ENCODE measurements at places on chromosomes 2 and 18.

GRCh38 chr2:44740678-44741077, 200.8 kb upstream of the SIX3 start:
- DNase-seq = no peak

DNA sequence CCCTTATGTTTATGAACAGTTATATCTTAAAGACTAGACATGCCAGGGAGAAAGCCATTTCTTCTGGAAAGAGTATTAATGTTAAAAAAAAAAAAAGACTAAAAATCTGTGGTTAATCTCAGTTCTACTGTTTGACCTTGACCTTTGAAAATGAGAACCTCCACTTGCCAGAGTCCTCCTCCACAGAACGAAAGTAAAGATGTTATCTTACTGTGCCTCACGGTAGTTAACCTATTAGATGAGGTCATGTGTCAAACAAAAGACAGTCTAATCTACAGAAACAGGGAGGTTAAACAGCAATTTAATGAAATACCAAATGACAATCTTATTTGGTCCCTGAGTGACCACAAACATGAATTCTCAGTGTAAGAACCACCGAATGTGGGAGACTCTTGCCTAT, 51.2 kb downstream of the SLC14A2 start:
- DNase-seq = no peak

GRCh38 chr2:44954889-44955592, 13.5 kb downstream of the SIX3 start:
- no peak for DNase-seq

GRCh38 chr2:225073198-225073597, 30.9 kb upstream of the DOCK10 start:
- DNase-seq = no peak

GRCh38 chr2:68834737-68835376, 36.3 kb downstream of the BMP10 start:
- no peak for DNase-seq

DNA sequence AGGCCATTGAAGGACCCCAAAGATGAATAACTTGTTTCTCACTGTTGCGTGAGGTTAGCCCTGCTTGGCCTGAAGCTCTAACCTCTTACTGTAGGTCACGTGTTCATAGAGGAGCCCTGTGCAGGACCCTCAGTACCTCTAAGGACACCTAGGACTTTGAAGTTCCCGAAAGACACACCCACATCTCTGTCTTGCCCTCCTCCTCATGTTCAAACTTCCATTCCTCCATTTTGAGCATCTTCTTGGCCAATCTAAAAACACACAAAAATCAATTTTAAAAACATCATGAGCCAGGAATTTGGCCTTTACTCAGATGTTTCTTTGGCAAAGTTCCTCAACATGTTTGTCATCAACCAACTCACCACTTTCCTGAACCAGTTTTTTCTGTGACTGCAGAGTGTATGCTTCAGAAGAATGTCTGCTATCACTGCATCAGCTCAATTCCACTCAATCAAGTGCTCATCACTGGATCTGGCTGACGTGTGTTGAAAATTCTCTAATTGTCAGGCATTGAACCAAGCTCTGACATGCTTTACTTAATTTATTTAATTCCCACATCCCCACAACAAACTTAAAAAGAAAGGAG, 101.6 kb downstream of the AP1S3 start:
- no peak for DNase-seq

DNA sequence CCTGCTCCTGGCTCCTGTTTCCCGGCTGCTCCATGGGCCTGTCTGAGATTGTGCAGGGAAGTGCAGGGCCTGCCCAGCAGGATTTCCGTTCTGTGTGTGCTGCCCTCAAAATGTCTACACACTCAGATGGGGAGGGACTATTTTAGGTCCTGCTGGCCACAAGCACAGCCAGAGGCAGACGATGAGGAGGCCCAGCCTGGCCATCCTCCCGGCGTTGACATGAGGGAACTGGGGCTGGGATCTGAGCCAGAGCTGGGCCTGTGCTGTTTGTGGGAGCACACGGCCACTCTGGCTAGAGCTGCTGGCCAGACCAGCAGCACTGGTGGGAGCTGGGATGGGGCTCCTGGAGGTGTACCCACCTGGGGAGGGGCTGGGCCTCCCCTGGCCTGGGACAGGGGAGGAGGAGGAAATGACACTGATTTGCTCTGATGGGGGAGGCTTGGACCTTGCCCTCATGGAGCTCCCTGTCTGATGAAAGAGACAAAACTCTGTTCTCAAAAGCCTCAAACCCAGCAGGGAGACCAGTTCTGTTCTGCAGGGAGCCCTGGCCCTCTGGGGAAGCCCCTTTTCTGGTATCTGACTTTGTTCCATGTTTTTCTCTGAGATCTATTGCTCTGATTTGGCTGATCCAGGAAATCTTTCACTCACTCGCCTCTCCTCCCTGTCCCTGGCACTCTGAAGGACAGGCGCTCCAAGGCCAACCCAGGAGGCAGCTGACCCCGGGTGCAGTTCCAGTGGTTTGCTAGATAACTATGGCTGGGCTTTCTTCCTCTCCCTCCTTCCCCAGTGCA, 161.8 kb downstream of the DYSF start:
- DNase-seq = peak; percentile 83

GRCh38 chr2:240914645-240915525, 8.7 kb downstream of the CROCC2 start:
- no peak for DNase-seq

- peak; percentile 45 for DNase-seq
Observed at GRCh38 chr18:59783138-59783537, 85.9 kb upstream of the CCBE1 start.

GRCh38 chr2:54029721-54030395, 59.1 kb upstream of the PSME4 start:
- DNase-seq = no peak

- no peak for DNase-seq
Observed at GRCh38 chr18:75314606-75315005, 104.0 kb downstream of the TSHZ1 start.

DNA sequence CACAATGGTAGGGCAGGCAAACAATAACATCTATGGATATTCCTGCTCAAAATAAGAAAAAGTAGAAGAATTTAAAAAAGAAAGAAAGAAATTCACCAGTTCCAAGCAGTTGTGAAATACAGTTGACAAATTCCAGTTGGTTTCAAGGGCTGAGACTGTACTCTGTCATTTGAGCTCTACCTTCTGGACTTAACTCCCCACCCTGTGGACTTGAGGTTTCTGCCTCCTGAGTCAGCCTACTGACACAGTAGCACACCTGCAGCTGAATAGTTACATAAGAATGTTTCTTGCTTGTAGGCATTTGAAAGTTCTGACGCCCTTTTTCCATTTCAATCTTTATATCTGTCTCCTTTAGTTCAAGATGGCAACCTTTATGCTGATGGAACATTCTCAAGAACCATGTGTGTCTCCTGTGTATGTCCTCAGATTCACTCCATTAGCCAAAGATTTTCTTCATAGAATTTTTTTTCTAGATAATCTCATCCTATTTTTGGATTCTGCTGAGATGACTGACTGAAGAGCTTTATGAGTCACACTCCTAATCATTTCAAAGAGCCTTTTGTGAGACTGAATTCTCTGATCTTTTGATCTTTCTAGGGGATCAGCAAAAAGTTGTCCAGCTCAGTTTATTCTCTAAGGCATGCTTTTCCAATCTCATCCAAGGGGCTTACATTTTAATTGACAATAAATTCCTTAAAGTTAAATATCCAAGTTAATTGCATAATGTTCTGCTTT, 19.1 kb downstream of the NETO1 start:
- DNase-seq = no peak

DNA sequence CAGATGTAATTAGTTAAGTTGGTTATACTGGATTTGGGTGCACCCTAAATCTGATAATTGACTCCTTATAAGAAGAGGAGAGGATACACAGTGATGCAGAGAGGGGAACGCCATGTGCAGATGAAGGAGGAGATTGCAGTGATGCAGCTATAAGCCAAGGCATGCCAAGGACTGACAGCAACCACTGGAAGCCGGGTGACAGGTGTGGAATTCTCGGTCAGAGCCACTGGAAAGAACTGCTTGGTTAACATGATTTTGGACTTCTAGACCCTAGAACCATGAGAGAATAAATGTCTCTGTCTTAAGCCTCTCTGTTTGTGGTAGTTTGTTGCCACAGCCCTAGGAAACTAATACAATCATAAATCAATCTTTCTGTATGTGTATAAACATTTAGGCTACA, 403.3 kb upstream of the CDH20 start:
- DNase-seq = no peak

GRCh38 chr2:42834161-42834560, 41.8 kb upstream of the HAAO start:
- DNase-seq = no peak

- DNase-seq = no peak
Observed at GRCh38 chr18:22848615-22849014, 84.5 kb upstream of the RBBP8 start.

DNA sequence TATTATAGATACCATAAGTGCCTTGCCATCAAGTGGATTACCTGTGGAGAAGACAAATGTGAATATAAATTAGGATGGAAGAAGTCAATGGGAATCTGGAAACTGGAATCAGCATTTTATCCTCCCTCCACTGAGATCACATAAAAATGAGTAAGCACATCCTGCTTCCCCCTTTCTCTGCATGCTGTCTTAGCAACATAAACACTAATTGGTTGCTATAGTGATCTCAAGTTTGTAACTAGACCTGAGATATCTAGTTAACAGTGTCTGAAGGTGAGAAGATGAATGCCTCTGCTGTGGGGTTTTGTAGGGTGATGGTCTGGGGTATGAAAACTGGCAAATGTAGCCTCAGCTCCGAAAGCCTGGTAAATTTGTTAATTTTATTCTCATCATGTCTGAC, 1357.5 kb upstream of the CELF4 start:
- DNase-seq = peak; percentile 7
